NCI-H1105 treated with DMSO at 0.1 percent for 48 hours (cell line): ENCODE measurements at places on chromosomes 12 and 14.

DNA sequence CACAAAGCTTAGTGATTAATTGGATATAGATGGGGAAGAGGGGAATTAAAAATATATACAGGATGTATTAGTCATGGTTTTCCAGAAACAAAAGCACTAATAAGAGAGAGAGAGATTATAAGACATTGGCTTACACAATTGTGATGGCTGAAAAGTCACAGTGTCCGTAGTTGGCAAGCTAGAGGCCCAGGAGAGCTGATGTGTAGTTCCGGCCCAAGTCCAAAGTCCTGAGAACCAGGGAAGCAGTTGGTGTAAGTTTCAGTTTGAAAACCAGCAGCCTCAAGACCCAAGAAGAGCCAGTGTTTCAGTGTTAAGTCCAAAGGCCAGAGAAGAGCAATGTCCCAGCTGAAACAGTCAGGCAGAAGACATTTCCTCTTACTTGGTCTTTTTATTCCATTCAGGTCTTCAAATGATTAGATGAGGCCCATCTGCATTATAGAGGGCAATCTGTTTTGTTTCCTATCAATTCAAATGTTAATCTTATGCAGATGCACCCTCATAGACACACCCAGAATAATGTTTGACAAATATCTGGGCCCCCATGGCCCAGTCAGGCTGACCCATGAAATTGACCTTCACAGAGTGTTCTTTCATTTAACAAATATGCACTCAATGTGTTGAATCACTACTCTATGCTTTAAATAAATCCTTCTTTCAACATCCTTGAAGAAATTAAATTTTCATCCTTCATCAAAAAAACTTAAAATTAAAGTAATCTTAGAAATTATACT, 67.2 kb upstream of the DIO2 start:
- no peak for DNase-seq

DNA sequence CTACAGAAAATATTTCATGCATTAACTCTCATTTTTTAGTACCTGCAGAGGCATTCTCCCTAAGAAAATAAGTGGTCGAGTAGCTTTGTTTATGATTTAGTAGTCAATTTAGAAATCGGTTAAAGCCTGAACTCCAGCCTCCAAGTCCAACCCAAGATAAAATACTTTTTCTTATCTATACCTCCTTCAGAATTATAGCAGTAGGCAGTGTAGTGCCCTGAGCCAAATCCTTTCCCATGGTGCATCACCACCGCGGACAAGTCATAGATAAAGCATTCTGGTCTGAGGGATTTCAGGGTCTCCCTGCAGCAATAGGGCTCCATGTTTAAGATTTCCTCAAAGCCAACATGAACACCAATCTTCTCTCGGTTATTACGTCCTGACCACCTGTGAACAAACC, 30.5 kb downstream of the USP44 start:
- DNase-seq: no peak

DNA sequence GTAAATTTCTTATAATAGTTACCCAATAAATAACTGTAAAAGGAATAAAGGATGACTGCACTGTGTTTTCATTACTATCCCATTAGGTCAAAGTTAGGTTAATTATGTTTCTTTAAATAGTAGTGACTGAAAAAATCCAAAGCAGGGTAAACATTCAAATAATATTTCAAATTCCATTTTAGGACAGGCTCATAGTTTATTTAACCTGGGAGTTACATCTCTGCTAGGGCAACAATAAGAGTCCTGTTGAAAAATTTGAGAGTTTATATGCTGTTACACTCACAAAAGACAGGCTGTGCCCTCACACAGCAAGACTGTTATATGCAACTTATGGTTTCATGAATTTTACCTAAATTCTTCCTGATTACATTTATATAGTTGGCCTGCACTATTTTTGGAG, 8.0 kb downstream of the ERP27 start:
- no peak for DNase-seq

GRCh38 chr12:21276826-21277225, 57.9 kb downstream of the SLCO1A2 start:
- DNase-seq: no peak

DNA sequence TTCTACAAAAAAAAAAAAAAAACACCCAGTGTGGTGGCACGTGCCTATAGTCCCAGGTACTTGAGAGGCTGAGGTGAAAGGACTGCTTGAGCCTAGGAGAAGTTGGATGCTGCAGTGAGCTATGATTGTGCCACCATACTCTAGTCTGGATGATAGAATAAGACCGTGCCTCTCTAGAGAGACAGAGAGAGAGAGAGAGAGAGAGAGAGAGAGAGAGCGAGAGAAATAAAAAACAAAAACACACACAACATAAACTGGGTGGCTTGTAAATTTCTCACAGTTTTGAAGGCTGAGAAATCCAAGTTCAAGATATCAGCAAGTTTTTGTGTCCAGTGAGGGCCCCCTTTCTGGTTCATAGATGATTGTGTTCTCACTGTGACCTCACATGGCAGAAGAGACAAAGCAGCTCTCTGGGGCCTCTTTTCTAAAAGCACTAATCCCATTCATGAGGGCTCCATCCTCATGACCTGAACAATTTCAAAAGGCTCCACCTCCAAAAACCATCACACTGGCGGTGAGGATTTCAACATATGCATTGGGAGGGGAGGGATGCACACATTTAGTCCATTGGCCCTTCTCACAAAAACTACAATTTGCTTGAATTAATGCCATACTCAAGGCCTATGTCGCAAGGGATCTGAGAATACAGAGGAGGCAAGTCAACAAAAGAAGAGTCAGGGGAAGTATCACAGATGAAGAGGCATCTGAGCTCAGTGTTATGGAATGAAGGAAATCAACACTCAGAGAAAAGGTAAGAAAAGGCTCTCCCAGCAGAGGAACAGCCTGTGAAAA, 94.9 kb downstream of the PPM1H start:
- no peak for DNase-seq

GRCh38 chr12:120119271-120119973, 2.9 kb upstream of the RAB35 start:
- no peak for DNase-seq

DNA sequence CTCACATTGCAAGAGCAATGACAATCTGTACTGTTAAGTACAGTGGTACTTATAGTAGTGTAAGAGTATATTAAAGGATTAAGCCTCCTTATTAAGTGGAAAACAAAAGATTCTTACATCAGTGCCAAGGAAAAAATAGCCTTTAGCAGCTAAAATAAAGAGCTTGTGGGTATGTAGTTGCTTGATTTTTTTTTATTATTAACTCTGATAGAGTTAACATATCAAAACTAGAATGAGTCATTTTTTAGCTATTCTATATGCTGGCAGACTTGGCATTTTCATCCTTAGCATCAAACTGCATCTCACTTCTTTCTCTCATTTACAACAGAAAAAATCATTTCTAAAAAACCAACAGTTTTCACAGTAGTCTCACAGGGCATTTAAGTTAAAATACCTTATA, 86.5 kb downstream of the ATP2B1 start:
- no peak for DNase-seq

DNA sequence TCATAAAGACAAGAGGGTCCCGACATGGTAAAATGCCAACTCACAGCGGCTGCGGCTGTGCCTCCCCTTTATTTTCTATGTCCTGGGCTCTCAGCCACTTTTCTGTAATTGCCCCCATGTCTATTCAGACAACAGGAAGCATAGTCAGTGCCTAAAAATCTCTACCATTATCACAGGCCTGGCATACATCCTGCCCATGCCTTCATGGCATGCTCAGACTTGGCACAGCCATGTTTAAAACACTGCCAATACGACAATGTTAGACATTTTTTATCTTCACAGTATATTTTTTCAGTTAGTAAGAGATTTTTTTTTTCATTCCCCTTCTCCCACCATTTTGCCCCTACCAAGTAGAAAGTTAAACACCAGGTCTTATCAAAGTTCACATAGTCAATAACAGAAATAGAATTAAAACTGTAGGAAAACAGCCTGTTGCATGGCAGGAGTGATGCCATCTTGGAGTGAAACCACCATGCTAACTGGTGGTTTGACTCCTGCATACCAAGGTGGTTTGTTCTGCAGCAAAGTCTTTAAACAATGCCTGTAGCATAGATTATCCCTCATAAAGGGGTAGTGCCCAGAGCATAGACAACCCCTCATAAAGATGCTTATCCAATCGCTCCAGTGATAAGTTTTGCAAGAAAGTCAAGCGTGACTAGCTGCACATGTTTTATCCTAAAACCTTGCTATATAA, 18.9 kb upstream of the CERS5 start:
- peak; percentile 85 for DNase-seq

GRCh38 chr14:64963611-64964010, 8.5 kb downstream of the RAB15 start:
- DNase-seq: no peak

DNA sequence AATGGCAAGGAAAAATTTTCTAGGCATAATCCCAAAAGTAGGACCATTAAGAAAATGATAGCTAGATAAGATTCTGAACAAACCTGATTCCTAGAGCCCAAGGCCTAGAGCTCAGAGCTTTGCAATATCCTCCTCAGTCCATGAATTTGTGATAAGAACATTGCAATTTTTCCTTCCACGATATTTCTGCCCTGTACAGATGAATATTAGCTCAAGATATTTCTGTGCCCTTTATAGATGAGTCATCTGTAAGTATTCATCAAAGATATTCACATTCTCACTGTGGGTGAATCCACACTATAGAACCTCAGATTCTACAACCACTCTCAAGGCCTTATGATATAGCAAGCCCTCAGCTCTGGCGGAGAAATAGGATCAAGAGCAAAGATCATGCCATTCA, 37.5 kb downstream of the EAPP start:
- no peak for DNase-seq

- DNase-seq: no peak
These were observed 423.4 kb downstream of the NOVA1 start for GRCh38 chr14:26174395-26174794.

GRCh38 chr12:10052193-10052913, 21.9 kb downstream of the CLEC9A start:
- no peak for DNase-seq

DNA sequence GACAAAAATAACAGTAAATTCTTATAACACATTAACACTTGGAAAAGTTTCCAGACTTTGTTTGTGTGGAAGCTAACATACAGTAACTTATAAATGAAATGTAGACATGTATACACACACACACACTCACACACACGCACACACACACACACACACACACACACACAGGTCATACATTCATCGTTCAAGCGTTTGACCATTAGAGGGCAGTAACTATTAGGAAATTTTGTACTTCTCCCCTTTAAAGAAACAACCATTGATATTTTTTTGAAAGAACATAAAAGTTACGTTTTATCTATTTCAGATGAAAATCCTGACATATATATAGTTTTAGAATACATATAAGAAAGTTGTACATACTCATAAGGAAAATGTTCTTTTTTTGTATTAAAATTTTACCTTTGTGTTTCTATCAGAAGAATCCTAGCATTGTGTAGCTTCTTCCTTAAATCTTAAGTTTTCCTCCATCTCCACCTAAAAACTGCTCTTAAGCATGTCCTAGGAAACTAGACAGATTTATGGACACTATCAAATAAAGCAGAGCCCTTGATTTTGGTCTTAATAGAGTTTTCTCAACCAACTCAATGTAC, 29.0 kb downstream of the PTPRQ start:
- peak; percentile 70 for DNase-seq

DNA sequence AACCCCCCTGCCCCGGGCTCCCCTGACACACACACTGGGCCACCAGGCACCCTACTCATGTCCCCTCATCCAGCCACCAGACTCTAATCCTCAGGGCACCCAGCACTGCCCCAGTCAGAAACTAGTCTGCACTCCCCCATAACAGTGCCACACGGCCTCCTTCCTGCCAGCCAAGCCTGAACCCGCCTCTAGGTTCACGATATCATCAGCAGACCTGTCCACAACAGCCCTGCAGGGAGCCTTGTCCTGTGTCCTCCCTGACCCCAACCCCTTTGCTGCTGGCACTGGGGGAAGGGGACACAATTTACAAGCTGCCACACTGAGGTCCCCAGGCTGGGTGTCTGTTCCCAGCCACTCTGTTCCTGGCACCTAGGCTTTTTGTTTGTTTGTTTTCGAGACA, 33.6 kb downstream of the LTBP2 start:
- no peak for DNase-seq

DNA sequence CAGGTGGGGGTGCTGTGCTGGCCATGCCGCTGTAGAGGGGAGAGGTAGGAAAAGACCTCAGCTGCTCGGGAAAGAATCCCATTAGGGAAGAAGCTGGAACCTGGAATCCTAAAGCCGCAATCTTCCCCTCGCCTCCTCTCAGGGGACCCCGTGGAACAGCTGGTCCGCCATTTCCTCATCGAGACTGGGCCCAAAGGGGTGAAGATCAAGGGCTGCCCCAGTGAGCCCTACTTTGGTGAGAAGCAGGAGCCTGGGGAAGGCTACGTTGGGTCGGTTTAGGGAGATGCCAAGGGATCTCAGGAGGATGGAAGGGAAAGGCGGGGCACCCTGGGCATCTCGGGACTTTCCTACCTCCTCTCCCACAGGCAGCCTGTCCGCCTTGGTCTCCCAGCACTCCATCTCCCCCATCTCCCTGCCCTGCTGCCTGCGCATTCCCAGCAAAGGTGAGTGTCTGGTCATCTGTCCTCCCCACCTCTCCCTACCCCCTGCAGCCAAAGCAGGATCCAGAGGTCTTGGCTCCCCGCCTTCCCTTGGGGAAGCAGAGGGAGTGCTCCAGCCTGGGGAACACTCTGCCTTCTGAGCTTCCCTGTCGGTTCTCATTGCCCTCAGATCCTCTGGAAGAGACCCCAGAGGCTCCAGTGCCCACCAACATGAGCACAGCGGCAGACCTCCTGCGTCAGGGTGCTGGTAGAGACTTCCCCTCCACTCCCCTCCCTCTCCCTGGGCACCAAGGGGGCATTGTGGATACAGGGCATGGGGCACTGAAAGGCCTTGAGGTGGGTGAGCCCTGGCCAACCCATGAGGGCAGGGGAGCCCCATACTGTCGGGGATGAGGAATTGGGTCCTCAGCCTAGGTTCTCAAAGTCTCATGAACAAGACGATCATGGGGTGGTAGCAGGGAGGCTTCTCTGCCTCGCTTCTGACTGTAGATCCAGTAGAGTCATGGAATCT, 12.4 kb downstream of the TNS2 start:
- DNase-seq: no peak

- DNase-seq: no peak
These were observed 33.5 kb downstream of the RBM19 start for GRCh38 chr12:113932381-113933196.

- no peak for DNase-seq
These were observed 55.5 kb downstream of the SLC16A7 start for GRCh38 chr12:59651229-59651920.

DNA sequence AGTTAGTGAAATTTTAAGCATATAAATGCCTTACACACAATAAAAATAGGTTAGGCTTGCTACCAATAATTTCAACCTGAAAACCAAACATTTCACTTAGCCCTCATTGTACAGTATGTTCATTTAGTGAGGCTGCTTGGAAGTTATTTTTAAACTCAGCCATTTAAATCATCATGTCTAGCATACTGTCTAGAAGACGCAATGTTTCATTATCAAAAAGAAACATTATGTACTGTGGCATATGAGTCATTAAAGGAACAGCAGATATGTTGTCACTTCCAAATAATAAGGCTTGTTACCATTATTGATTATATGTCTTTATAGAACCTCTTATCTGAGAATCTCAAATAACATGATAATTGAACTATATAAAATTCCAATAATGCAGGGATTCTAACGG, 304.7 kb downstream of the RMST start:
- no peak for DNase-seq
